ENCODE measurements at places on chromosomes 2 and 18.

GRCh38 chr18:36451454-36452251 lies 154.1 kb downstream of the FHOD3 start:
- no peak for DNase-seq

GRCh38 chr2:10647441-10647840 lies 42.3 kb downstream of the NOL10 start:
- DNase-seq: no peak

- peak; percentile 2 for DNase-seq
Observed at GRCh38 chr2:22124003-22124402, 1000.2 kb downstream of the TDRD15 start.

GRCh38 chr2:54595999-54596902 lies 127.2 kb upstream of the EML6 start:
- no peak for DNase-seq

DNA sequence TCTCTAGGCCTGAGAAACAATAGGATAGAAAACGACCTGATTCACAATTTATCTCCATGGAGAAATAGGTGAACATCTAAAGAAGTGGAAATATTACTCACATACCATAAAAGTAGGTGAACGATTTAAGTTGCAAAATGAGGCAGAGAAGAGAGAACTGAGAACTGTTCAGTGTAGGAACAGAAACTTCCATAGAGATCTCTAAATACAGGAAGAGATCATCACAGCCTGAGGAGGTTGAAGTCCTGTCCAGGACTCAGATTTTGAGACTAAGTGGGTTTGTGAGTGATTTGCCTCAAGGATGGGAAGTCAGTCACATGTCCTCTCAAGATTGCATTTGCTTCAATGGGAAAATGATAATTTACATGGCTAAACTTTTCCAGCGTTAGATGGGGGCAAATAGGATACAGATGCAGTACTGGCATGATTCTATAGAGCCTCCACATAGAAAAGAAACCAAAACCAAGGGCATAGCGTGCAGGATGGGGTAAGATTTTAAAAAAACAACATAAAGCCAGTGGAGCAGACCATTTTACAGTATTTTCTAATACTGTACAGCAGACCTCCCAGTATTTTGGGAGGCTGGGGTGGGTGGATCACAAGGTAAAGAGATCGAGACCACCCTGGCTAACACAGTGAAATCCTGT lies 68.8 kb downstream of the MEP1B start:
- DNase-seq: peak; percentile 17

DNA sequence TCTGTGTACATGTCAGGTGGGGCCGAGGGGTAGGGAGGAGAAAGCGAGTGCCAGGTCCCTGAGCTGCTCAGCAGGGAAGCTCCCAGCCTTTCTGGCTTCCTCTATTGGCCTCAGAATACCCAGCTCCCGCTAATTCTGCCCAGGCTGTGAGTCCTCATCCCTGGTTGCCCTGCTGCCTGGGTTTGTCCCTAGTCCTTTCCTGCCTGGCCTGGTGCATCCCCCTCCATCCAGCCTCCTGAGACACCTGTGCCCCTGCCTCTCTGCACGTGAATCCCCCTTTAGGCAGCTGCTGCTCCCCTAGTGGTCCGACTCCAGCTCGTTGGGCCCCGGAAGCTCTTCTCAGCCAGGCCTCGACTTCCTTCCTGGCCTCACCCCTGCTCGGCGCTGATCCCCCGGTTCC lies 54.6 kb downstream of the INHBB start:
- DNase-seq: no peak

- DNase-seq: no peak
Observed at GRCh38 chr18:43978174-43978573, 700.9 kb upstream of the SYT4 start.

GRCh38 chr18:2709316-2709715 lies 53.8 kb downstream of the SMCHD1 start:
- no peak for DNase-seq

DNA sequence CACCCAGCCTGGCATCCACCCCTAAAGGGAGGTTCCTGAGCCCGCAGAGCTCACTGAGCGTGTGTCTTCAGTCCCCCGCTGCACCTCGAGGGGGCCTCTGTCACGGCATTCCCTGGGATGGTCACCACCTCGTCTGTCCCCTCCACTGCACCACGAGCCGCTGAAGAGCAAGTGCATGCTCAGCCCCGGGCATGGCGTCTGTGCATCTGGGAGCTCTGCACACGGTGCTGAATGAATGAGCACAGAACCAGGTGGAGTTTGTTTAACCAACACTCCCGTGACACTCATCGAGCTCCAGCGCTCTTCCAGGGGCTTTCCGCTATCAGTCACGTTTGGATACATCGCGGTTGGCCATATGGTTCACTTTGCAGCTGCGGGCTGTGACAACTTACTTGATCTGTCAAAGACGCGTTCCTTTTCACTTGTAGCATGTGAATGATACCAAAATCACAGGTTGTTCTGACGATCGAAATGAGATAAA lies 9.2 kb downstream of the ALLC start:
- DNase-seq: peak; percentile 90

GRCh38 chr18:59672235-59672711 lies 24.9 kb downstream of the CCBE1 start:
- DNase-seq: no peak

- no peak for DNase-seq
Observed at GRCh38 chr2:134934641-134935040, 16.0 kb downstream of the CCNT2 start.

DNA sequence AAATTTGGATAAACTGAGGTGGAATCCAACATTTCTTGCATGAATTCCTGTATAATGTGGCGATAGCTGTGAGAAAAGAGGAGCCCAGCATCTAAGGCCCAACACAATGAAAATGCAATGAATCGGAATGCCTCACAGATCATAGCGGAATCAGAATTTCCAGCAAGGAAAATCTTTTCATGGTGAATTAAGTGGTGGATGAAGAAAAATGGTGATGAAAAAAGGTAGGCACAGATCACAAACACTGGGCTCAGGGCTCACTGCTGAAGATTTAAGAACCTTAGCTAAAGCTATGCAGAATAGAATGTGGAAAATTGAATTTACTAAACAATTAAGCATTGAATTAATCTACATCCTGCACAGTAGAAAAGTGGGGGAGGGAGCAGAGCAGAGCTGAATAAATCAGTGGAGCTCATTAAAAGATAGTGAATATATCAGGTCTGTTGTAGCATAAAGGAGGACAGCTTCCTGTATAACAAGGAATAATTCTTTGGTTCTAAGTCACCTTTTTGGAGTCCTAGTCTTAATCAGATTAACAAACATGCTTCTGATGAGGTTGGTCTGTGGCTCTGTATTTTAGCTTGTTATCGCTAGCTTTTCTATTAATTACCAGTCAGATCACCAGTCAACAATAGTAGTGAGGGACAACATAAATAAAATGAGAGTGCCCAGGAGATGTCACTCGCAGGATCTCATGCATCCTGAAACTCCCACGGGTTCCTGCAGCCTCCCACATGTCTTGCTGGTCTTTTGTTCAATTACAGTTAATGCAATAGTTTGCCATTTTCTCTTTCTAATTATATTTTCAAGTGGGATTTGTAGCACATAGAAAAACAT lies 27.0 kb downstream of the MEIS1 start:
- no peak for DNase-seq

GRCh38 chr2:185384822-185385560 lies 353.6 kb upstream of the FSIP2 start:
- DNase-seq: no peak

- no peak for DNase-seq
Observed at GRCh38 chr2:16012029-16012596, 71.8 kb downstream of the MYCN start.

DNA sequence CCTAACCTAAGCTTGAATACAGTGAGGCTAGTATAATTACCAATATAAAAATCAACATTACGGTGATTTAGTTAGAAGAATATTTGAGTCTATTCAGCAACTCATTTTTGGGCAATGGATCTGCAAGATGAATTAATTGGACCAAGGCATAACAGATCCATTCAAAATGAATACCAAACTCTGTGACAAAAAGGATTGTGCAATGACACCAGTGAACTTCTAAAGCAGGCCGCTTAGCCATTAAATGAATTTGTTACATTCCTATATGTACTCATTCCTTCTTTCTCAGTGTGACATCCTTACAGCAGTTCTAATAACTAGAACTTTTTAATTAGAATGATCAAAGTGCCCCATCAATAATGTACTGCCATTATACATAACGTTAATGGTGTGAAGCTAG lies 44.3 kb downstream of the ZC3H15 start:
- DNase-seq: no peak

- DNase-seq: peak; percentile 72
Observed at GRCh38 chr2:197705912-197706838, 1.0 kb downstream of the MARS2 start.

DNA sequence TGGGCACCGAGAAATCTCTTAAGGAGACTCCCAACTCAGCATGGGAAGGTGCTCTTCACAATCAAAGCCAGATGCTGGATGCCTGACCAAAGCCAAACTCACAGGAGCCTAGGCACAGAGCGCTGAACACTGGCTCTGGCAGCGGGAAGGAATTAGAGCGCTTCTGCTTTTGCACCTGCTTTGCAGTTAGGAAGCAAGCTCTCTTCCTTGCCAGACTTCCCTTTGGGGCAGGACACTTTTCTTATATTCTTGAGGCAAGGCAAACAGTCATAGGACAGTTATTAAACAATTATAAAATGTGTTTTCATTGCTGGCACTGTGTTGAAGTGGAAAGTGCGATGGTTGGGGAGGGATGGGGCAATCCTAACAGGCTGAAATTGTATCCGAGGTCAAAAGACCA lies 79.6 kb upstream of the DNMT3A start:
- DNase-seq: peak; percentile 40

DNA sequence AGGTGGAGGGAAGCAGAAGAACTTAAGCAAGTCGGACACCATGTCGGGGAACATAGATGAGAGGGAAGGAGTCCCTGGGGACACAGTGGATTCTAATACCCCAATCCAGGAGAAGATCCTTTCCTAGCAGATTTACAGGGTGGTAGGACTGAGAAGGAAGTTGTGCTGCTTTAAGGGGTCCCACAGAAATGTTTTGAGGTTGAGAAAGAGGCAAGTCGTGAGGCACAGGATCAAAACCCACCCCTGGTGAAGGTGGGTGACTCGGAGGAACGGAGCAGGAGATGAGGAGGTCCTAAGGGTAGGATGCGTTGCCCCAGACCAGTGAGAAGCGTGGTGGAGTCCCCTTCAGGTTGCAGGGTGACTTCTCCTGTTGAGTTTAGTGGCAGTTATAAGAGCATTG lies 32.7 kb downstream of the DCDC2C start:
- no peak for DNase-seq
